Heart left ventricle (tissue), 16 donors: ENCODE measurements at places on chromosomes 6 and 20. TPM values are rescaled to one million over a fixed set of nuclear protein-coding genes. Genes with fewer than 3 reads are reported as not detected.

Gene ANGPT4
- total RNA-seq, result not detected

Gene RSPH9
- 0.15 TPM for total RNA-seq

Gene ZSCAN23
- 1.9 TPM for total RNA-seq

Gene LGSN
- total RNA-seq, result not detected

DNA sequence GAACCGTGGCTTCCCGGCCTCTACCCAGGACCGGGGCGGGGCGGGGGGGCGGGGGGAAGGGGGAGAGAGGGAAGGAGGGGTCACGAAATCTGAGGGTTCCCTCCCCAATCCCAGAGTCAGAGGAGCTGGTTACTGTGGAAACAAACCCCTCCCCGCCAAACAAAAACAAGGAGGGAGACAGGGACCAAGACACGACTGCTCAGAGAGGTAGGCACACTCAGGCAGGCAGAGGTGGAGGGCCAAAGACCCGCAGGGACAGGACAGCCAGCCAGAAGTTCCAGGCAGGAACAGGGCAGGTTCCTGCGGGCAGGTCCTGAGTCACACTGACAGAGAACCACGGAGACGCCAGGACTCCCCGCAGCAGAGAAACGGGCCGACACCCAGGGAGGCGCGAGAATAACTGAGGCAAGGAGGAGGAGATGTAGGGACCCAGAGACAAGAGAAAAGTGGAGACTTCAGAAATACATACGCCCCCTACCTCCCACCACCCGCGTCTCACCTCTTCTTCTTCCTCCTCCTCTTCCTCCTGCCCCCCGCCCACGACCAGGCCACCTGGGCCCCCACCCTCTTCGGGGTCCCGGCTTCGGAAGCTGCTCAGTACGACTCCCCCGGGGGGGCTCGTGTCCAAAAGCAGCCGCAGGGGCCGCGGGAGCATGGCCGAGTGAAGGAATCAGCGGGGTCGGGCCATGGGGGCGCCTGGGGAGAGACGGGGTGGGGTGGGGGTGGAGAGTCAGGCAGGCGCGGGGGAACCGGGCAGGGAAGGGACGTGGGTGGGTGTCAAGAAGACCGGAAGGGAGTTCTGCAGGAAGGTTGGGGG, 578 bp downstream of the RGL2 start:
- H3K36me3 ChIP-seq, result peaks cover 65% of the 10 kb centered on the region
- peak; percentile 74 for DNase-seq
- H3K4me1 ChIP-seq, result no peaks in the 10 kb centered on the region
- H3K27me3 ChIP-seq, result no peaks in the 10 kb centered on the region

GRCh38 chr6:14476793-14477531, 359.4 kb downstream of the CD83 start:
- peak overlapping the region; percentile 27 for H3K27ac ChIP-seq
- H3K4me1 ChIP-seq, result peaks cover 19% of the 10 kb centered on the region
- H3K27me3 ChIP-seq, result no peaks in the 10 kb centered on the region
- H3K4me3 ChIP-seq, result no peak overlapping the region

DNA sequence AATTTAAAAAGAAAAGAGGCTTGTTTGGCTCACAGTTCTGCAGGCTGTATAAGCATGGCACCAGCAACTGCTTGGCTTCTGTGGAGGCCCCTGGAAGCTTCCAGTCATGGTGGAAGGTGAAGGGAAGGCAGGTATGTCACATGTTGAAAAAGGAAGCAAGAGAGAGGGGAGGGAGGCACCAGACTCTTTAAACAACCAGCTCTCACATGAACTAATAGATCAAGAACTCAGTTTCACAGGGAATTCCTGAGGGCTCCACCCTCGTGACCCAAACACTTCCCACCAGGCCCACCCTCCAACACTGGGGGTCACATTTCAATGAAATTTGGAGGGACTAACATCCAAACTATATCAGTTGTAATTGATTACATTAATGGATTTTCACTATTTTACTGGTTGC, 127.9 kb upstream of the MLIP start:
- H3K27me3 ChIP-seq, result no peaks in the 10 kb centered on the region
- H3K27ac ChIP-seq, result no peak overlapping the region
- H3K4me3 ChIP-seq, result no peak overlapping the region

- no peaks in the 10 kb centered on the region for H3K36me3 ChIP-seq
- DNase-seq, result no peak
- H3K4me1 ChIP-seq, result no peaks in the 10 kb centered on the region
- H3K27me3 ChIP-seq, result peaks cover 20% of the 10 kb centered on the region
- no peak within 1 kb of the TSS for H3K27ac ChIP-seq
These were observed at the start of gene TIAM2 for GRCh38 chr6:154995254-154996015. TSS of gene TIAM2 (plus strand) at chr6:154995315. CDS start at chr6:155129224, 133,909 bp downstream.

GRCh38 chr6:143773506-143774150, 69.5 kb upstream of the LTV1 start:
- H3K27ac ChIP-seq, result peak overlapping the region; percentile 57
- no peak overlapping the region for H3K4me3 ChIP-seq
- DNase-seq, result no peak
- H3K4me1 ChIP-seq, result peaks cover 37% of the 10 kb centered on the region
- no peaks in the 10 kb centered on the region for H3K27me3 ChIP-seq
- peaks cover 10% of the 10 kb centered on the region for H3K36me3 ChIP-seq

DNA sequence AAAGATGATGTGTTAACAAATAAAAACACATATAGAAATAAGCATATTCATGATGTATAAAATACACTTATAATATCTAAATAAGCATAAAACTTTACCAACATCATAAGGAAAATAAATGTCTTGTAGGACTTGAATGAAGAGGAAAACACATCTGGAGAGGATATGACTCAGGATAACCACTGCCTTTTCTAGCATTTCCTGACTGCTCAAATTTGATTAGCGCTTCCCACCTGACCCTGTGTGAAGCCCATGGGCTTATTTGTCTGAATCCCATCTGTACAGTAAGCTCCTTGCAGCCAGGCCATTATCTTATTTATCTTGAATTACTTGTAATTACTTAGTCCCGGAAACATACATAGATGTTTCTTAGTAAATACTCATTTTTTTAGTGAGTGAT, 608.6 kb downstream of the COL12A1 start:
- no peak for DNase-seq
- H3K27ac ChIP-seq, result no peak overlapping the region
- H3K27me3 ChIP-seq, result no peaks in the 10 kb centered on the region
- no peak overlapping the region for H3K4me3 ChIP-seq
- H3K36me3 ChIP-seq, result no peaks in the 10 kb centered on the region

DNA sequence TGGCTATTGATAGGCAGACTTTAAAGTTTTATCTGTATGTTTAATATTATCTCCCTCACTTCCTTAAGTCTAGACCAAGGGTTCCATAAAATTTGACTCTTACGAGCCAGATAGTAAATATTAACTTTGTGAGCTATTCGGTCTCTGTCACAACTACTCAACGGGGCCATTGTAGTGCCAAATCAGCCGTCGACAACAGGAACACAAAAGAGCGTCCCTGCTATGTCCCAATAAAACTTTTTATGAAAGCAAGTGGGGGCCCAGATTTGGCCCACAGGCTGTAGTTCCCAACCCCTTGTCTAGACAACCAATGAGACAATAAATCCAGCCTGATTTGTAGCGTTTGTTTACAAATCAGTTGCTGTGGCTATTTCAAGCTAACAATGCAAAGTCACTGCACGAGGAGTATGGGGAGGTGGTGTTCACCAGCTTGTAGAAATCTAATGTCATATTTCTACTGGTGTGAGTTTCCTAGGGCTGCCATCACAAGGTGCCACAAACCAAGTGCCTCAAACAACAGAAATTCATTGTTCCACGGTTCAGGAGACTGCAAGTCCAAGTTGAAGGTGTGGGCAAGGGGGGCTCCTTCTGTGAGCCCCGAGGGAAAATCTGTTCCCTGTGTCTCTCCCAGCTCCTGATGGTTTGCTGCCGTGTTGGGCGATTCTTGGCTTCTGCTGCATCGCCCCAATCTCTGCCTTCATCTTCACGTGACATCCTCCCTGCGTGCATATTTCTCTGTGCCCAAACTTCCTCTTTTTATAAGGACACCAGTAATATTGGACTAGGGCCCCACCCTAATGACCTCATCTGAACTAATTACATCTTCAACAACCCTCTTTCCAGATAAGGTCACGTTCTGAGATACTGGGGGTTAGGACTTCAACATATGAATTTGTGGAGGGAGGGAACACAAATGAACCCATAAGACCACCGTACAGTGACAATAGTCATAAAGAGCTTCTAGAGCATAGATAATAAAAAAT, 356.0 kb upstream of the JARID2 start:
- no peak for DNase-seq
- no peaks in the 10 kb centered on the region for H3K27me3 ChIP-seq
- no peak overlapping the region for H3K4me3 ChIP-seq
- H3K4me1 ChIP-seq, result peaks cover 12% of the 10 kb centered on the region

- H3K4me1 ChIP-seq, result peaks cover 9% of the 10 kb centered on the region
- no peaks in the 10 kb centered on the region for H3K36me3 ChIP-seq
- H3K27me3 ChIP-seq, result peaks cover 84% of the 10 kb centered on the region
- DNase-seq, result no peak
- no peak overlapping the region for H3K4me3 ChIP-seq
These were observed 102.3 kb downstream of the EDN3 start for GRCh38 chr20:59402681-59403080.

DNA sequence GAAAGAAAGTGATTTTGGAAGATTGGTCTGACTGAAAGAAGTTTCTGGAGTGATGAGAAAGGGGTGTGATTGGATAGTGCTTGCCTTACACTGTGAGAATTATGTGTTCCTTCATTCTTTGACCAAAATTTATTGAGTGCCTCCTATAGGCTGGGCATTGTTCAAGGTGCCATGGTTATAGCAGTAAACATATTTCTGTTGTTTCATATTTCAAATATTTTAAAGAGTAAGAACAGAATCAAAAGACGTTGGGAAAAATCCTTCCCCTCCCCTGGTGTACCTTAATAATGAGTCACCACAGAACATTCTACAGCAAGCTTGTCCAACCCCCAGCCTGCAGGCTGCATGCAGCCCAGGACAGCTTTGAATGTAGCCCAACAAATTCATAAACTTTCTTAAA, 78.6 kb downstream of the GCLC start:
- no peaks in the 10 kb centered on the region for H3K36me3 ChIP-seq
- H3K27me3 ChIP-seq, result no peaks in the 10 kb centered on the region
- H3K4me1 ChIP-seq, result no peaks in the 10 kb centered on the region
- H3K4me3 ChIP-seq, result no peak overlapping the region

Gene EDN1
- 11.6 TPM for total RNA-seq

- H3K36me3 ChIP-seq, result no peaks in the 10 kb centered on the region
- no peak overlapping the region for H3K27ac ChIP-seq
- H3K4me1 ChIP-seq, result no peaks in the 10 kb centered on the region
- no peaks in the 10 kb centered on the region for H3K27me3 ChIP-seq
- DNase-seq, result no peak
These were observed 341.8 kb downstream of the CDKAL1 start for GRCh38 chr6:20876036-20876435.

GRCh38 chr6:41286544-41287346, at the start of gene TREM1:
TSS of gene TREM1 (minus strand) at chr6:41286682. CDS start at chr6:41286655, 27 bp downstream.
- H3K4me3 ChIP-seq, result no peak within 1 kb of the TSS
- peak; percentile 42 for DNase-seq
- peak within 1 kb of the TSS; percentile 81 for H3K27ac ChIP-seq

Gene NDRG3
- total RNA-seq, result 33.8 TPM

DNA sequence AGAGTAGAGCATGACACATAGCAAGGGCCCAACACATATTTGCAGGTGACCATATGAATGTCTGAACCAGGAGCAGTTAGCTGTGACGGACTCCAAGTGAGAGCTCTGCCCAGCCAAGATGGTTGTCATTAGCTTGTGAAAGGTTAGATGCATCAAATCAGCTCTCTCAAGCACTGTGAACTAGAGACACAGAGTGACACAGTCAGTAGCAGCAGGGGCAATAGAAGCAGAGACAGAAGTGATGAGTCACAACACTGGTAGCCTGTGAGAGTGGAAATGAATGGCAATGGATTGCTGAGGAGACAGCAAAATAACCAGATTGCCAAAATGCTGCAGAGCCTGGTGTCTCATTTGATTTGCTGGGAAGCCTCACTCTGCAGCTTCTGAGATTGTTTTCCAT, 558.9 kb downstream of the PKHD1 start:
- no peak overlapping the region for H3K4me3 ChIP-seq
- no peaks in the 10 kb centered on the region for H3K27me3 ChIP-seq
- DNase-seq, result no peak
- H3K27ac ChIP-seq, result no peak overlapping the region
- no peaks in the 10 kb centered on the region for H3K36me3 ChIP-seq

Gene EDEM2
- total RNA-seq, result 10.3 TPM

- no peak overlapping the region for H3K27ac ChIP-seq
- H3K27me3 ChIP-seq, result no peaks in the 10 kb centered on the region
- no peaks in the 10 kb centered on the region for H3K4me1 ChIP-seq
- no peaks in the 10 kb centered on the region for H3K36me3 ChIP-seq
- H3K4me3 ChIP-seq, result no peak overlapping the region
These were observed 156.1 kb downstream of the ADAT2 start for GRCh38 chr6:143294265-143294860.
